ENCODE measurements at places on chromosomes 11 and 22.

- DNase-seq: peak; percentile 65
These were observed 19.8 kb upstream of the FJX1 start for GRCh38 chr11:35598254-35599125.

GRCh38 chr22:38423512-38424503 lies 31.2 kb downstream of the KCNJ4 start:
- DNase-seq: peak; percentile 38

DNA sequence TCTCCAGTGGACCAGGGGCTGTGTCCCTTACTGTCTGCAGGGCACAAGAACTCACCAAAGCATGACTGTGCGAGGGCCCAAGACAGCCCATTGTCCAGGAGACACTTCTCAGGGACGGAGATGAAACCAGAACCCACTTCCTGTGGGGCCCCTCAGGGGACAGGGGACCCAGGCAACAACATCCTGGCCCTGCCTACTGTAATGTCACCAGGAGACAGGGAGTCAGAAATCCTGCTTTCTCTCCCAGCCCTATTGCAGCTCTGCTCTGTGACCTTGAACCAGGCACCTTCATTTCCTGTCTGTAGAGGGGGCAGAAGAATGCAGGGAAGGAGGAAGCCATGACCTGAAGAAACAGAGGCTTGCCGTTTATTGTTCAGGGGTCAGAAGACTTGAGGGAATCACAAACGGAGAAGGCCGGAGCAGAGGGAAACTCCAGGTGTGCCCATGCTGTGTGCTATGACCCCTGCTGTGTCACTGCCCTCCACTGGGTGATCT lies 98.0 kb downstream of the NAT10 start:
- DNase-seq: no peak

DNA sequence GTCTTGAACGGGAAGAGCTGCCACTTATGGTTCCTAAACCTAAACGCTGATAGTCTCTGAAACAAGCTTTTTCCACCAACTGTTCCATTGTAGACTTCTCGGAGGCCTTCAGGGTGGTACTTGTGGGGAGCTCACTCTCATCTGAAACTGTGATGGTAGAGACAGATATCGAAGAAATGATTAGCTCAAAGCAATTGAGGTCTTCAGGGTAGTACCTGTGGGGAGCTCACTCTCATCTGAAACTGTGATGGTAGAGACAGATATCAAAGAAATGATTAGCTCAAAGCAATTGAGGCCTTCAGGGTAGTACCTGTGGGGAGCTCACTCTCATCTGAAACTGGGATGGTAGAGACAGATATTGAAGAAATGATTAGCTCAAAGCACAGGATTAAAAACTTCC lies 175.7 kb downstream of the SWAP70 start:
- DNase-seq: no peak

- no peak for DNase-seq
These were observed 86.2 kb upstream of the LINC01488 start for GRCh38 chr11:69395287-69395686.

DNA sequence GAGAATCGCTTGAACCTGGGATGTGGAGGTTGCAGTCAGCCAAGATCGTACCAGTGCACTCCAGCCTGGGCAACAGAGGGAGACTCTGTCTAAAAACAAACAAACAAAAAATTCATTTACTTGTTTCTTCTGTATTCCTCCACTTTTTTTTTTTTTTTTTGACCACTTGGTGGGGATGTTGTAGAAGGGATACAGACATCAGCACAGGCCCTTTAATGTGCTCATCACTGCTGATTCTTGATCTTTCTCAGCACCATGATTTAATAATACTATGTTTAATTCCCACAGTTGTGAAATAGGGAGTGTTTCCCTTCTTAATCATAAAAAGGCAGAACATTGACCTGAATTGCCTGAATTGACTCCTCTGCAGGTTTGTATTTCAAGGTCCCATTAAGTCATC lies 4.5 kb downstream of the TTC9C start:
- peak; percentile 59 for DNase-seq

DNA sequence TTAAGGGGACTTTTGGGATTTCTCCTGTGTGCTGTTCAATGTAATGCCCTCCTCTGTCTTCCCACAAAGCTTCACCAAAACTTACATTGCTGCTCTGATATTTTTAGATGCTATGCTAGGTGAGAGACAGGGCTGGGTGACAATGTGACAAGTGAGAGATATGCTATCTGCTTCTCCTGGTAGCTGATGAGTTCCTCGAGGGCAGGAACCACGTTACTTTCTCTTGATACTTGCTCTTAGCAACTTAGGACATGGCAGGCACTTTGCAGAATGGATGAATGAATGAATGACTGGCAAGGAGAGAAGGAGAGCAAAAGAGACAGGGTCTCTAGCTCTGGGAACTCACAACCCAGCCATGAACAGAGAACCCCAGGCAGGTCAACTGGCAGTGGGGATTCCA lies 115.4 kb downstream of the C11orf58 start:
- no peak for DNase-seq

DNA sequence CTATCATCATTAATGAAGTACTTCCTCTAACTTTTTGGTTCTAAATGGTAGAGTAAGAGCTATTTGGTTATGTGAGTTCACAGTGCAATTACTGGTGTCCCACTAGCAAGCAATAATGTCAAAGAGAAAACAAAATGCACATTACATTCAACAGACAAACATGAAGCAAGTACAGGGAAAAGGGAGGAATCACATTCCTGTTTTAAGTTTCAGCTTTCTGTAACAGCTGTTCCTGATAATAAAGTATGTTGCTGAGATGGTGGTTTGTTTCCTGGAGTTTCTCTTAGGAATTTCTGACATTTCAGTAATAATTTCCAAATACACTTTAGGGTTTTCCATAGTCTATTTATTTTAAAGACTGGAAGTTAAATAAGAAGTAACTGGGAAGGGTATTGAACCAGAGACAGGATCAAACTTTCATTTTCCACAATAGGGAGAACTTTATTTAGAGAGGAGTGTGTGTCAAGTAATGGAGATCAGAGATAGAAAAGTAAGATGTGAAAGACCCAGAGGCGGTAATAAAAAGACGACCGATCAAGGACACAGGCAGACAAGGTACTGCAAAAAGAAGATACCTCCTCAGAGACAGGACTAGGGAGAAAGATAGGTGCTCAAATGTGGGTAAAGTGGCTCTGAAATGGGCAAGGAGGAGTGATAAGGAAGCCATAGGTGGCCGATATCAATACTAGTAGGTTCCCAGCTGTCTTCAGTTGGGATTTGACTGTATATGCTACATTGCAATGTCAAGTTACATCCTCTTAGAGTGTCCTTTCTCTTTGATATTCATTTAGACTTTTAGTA lies 20.8 kb upstream of the CLNS1A start:
- no peak for DNase-seq

DNA sequence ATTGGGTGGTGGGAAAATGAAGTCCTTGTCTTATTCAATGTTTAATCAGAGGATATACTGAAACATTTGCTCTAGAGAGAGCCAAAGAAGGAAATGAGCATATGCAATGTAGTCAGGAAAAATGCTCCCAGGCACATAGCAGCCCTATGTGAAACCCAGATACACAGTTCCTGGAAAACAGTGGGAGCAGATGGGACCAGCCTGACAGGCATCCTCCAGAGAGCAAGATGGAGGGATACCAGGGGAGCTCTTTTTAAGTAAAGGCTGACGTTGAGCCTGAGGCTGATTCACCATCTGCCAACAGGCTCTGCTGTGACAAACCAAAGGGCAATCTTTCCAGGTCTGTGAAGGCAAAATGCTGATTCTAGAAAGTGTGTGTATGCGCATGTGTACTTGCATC lies 559.4 kb upstream of the KIRREL3 start:
- no peak for DNase-seq

GRCh38 chr11:125305345-125305744 lies 140.8 kb downstream of the PKNOX2 start:
- DNase-seq: no peak

GRCh38 chr11:27718863-27719545 lies 18.7 kb upstream of the BDNF start:
- DNase-seq: peak; percentile 36

DNA sequence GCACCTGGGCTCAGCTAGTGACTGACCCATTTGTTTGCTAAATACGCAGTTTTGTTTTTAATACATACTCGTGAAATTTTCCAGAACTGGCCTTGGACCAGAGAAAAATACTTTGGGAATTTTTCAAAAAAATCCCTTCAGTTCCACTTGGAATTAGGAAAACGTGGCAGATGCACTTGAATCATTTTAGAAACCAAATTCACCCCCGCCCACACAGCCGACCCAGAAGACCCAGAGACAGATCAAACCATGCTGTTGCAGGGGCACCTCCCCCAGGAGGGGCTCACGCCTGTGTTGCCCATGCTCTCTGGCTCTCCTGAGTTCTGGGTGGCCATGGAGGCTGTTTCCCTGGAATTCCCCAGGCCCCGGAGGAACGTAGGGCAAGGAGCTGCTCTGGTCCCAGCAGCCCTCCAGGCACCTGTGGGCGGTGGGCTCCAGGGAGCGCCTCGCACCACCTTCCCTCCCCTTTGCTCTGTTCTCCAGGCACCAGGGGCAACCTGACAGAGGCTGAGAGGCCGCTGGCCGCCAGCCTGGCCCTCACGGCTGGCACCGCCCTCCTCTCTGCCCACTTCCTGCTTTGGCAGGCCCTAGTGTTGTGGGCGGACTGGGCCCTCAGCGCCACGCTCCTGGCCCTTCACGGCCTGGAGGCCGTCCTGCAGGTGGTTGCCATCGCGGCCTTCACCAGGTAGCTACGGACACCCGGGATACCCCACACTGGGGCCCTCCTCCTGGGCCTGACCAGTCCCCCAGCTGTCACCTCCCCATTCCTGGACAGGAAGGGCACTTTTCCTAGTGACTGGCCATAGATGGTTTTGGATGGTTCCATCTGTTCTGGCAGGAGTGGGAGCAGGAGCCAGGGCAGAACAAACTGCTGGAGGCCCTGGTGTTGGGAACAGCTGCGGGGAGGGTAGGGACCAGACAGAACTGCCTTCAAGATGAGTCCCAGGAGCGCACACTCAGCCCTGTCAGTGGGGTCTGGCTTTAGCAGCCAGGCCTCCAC lies 3.3 kb upstream of the EPS8L2 start:
- DNase-seq: no peak

DNA sequence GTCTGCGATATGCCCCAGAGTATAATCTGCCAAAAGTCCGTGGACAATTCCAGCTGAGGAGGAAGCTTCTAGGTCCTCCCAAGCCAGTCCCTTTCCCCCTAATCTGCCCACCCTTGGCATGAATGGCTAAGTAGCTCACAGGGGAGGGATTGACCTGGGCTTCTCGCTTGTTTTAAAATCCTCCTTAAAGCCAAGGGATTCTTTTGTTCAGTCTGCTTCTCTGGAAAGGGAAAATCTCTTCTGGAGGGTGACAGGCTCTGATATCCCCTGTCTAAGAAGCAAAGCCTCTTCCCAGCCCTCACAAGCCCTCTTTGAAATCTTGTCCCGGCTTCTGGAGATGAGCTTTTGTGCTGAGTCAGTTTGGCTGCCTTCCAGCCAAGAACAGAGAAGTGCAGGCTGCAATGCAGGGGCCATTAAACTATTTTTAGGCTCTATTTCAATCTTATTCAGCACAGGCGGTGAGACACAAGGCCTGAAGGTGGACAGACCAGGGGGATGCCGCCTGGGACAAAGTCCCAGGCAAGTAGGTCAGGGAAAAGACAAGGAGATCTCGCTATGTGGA lies 23.9 kb downstream of the NEFH start:
- peak; percentile 34 for DNase-seq

GRCh38 chr11:79342236-79342635 lies 98.6 kb downstream of the TENM4 start:
- DNase-seq: no peak

DNA sequence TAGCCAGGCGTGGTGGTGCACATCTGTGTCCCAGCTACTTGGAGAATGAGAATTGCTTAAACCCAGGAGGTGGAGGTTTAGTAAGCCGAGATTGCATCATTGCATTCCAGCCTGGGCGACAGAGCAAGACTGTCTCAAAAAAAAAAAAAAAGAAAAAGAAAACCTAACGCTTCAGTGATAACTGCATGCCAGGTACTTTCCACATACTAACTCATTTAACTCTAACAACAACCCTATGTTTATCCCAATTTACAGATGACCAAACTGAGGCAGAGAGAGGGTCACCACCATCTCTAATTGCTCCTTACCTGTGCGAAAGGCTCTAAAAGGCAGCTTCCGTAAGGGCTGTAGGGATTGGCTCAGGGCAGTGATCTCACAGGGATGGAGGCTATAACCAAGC lies 11.6 kb downstream of the PISD start:
- peak; percentile 92 for DNase-seq

DNA sequence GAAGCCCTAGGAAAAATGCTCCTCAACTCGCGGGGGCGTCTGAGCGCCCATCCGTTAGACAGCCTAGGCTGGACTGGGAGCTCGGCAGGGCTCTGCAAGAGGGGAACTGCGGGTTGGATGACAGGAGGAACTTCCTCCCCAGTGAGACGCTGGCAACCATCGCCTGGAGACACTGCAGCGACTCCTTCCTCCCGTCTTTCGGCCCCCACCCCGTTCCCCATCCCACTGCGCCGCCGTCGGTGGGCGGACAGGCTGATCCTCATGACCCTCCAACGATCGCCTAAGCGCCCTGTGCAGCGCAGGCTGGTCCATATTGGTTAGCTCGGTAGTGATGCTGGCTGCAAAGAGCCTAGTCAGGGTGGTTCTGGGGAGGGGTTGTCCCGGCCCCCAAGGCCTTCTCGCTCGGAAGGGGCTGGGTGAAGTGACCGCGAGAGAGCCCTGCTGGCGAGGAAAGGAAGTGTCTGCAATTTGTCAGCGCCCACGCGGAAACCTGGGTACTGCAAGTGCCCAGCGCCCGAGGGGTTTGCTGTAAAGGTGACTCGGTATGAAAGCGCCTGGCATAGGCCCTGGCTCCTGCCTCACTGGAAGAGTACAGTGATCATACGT lies 638 bp downstream of the NRGN start:
- peak; percentile 63 for DNase-seq

DNA sequence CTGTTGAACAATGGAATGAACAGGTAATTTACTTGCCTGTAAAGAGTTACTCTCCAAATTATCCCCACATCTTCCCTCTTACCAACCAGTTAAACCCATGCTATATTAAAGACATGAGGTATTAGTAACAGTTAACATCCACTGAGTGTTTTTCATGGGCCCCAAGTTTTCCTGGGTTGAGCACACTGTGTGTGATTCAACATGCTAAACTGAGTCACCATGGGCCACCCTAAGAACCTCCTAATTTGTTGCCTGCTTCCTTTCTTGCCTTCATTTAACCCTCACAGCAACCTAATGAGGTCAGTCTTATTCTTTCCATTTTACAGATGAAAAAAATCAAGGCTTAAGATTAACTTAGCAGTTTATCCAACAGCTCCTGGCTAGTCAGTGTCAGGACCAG lies 51.0 kb downstream of the GALNT18 start:
- peak; percentile 51 for DNase-seq

DNA sequence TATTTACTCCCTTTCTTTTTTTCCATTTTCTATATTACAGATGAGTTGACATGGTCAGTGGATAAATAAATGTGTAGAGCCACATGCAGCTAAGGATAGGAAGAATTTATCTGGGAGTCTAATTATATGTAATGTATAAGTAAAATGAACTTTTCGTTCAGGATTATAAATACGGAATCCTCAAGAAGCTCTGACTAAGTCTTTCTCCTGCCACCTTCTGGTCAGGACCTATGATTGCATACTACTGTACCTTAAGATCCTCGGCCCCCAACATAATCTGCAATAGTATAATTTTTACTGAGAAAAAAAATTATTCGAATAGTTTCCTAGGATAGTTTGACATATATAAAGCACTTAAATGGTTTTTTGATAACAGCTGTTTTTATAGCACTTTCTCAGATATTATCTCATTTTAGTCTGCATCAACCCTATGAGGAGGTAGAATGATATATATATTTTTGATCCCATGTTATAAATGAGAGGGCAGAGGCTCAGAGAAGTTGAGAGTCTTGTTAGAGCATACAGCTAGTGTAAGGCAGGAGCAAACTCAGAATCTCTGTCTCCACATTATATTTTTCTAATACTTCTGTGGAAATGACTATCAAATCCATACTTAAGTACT lies 36.1 kb downstream of the CCDC90B start:
- DNase-seq: peak; percentile 57

GRCh38 chr11:40491341-40491740 lies 968.1 kb downstream of the LRRC4C start:
- no peak for DNase-seq

All from epithelial cell of esophagus (primary cell).